Left renal pelvis (tissue), 4 donors: ENCODE measurements at places on chromosomes 2 and 18. TPM values are rescaled to one million over a fixed set of nuclear protein-coding genes. Genes with fewer than 3 reads are reported as not detected.

DNA sequence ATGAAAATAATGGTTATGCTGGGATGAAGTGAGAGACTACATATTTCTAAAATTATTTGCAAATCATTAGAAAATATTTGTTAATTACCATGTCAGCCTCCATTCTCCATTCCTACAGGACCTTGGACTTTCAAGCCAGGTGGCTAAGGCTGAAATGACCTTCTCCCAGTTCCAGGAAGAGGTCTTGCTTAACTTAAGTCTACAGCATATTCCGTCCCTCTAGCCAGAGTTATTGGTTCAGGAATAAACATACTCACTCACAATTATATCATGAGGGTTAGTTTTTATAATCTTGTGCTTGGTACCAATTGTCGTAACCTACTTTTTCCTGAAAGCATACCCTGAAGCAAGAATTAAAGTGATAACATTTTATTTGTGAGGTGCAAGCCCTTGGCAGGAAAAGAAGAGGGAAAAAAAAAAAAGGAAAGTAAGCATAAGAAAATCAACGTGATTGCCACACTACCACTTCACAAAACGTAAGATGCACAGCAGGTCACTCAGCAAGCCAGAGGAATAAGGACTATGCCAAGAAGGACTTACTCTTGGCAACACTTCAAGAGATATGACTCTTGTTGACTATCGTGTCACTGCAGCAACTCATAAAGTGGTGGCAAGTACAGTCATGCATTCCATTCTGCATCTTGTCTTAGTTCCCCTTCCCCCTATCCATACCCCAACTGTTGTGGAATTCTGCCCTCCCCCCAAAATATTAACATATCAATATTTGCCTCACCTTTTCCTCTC, 479.1 kb downstream of the MBD2 start:
- DNase-seq, result no peak

GRCh38 chr2:29900971-29901633, 20.3 kb downstream of the ALK start:
- DNase-seq, result no peak

DNA sequence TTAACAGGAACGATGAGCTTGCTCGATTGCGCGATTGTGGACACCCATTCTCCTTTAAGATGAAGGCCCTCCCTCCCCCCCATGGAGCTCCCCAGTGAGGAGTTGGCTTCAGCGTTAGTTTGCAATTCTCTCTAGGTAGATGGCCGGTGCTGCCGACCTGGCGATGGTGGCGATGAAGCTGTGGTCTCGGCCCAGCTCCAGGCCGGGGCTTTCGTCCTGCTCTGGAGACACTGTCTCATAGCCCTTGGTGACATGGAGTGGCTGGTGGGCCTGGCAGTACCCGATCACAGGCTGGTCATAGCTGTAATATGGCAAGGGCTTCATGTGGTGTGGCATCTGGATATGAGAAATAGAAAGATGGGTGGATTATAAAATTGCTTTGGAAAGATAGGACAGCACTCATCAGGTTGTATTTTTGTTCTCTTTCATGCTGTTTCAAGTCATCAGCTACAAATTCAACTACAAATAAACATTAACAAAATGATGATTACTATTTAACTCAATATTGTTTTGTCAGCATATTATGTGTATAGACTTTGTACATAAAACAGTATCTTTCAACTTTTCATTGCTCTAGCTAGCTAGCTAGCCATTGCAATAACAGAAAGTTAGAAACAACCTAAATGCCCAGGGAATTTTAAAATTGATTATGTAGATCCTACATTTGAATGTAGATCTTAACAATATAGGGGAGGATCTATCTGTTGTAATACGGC, 773.4 kb downstream of the LRRTM4 start:
- no peak for DNase-seq

DNA sequence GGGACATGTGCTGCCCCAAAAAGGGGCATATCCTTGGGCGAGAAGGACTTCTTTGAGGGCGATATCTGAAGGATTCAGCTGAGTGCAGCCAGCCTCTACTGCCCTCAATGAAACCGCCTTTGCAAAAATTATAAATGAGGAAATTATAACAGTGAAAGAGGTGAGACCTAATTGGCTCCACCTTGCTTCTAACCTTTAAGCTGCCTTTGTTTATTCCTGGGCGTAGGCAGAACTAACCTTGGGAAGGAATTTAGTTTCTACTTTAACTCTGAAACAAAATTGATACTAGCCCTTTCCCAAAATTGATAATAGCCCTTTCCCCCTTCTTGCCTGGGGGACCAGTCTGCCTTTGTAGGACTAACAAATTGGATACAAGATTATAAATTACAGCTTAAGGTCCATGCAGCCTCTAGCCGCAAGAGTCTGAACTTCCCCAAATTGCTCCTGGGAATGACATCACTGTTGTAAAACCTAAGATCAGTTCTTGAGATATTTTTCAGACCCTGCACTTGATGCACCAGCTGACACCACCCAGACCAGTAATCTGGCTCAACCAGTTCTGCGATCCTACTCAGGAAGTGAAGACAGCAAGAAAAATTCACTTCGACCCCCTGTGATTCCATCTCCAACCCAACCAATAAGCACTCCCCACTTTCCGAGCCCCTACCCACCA, 36.0 kb upstream of the ASAP2 start:
- DNase-seq, result no peak

DNA sequence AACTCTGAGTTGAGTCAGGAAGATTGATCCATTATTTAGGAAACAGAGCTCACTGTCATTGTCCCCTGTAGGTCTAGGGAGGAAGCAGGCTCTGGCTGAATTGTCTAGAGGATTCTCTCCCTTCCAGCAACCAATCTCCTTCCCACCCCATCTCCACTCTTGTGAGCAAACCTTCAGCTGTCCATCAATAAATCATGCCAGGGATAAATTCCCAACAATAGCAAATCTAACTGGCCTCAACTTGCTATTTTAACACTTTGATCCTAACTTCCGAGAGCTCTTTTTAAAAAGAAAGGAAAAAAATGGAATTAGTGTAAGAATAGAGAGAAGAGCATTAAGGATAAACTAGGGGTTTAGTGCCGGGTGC, 53.5 kb downstream of the ATP8B1 start:
- DNase-seq, result no peak

DNA sequence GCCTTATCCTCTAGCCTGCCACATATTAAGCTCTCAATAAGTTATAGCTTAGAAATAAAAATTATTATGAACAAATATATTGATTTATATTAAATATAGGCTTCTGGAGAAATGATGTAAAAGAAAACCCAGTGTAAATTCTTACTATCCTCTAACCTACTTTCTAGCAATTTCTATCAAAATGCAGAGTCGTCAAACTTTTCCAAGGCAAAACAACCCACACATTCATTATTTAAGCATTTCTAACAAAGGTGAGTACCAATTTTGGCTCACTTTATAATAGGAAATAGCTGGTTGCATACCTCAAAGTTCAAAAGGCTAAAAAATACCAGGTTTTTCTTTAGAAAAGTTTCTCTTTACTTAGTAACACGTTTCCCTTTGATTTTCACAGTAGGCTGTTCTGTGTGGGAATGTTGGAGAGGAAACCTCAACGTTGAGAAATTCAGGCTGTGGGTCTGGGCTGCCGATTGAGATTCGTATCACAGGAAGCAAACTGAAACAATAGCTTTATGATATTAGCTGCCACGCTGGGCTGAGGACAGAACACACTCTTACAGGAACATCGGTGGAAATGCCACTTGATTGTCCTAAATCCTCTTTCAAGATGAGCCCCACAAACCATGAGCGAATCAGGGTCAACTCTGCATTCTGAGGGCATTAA, 53.0 kb downstream of the EPAS1 start:
- DNase-seq, result no peak

- DNase-seq, result no peak
Measured at GRCh38 chr2:24353973-24354372, 6.4 kb downstream of the ITSN2 start.

DNA sequence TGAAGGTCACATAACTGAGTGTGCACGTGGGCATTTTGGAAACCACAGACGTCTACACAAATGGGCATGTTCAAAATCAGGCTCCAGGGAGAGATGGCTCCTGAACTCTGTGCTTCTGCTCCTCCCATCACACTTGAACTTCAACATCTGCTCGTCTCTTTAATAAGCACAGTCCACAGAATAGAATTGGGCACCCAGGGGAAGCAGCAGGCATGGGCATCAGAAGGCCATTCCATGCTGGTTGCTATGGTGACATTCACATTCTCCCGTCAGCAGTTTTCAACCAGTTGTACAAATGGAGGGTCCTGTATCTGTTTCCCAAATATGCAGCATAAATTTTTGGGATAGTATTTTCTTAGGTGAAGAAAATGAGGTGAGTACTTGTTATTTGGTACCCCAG, 183.7 kb upstream of the COPS8 start:
- no peak for DNase-seq

- DNase-seq, result no peak
Measured at GRCh38 chr2:69781321-69782248, 39.7 kb downstream of the ANXA4 start.

DNA sequence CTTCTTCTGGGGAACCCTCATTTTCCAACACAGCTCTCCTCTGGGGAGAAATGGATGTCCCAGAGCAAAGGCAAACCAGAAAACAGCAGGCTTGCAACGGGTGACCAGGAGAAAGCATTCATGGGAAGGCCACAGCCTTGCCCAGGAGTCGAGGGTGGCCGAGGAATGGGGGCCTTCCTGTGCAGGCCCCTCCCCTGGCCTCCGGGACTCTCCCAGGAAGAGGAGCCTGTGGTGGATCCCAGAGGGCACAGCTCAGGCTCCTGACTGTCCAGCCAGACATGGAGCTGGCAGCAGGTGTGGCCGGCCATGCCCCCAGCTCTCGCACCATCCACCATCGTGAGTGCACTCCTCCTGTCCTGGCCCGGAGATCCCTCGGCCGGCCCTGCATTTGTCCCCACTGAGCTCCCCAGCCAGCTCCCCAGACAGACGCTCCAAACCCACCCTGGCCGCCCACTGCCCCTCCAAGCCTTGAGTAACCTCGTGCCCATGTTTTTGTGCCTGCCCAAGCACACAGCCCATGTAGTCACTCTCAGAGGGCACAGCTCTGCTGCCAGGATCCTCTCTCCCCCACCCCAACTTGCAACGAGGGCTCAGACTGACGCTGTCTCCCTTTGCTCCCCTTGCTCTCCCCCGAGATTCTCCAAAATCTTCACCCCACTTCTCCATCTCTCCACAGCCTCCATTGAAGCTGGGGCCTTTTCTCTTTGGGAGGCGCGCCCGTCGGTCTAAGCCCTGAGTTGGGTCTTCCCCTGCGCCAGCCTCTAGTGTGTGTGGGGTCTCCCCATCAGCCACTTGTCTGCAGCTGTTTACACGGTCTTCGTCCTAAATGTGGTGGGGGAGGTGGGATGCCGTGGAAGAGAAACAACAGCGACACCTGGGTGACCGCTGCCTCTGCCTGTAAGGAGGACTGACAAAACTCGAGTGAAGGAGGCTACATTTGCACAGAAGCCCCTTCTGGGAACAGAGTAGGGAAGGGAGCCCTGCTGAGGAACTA, 9.8 kb downstream of the PRLH start:
- no peak for DNase-seq

GRCh38 chr2:19797871-19798270, 103.9 kb downstream of the TTC32 start:
- no peak for DNase-seq

- no peak for DNase-seq
Measured at GRCh38 chr2:65326276-65326675, 98.6 kb downstream of the ACTR2 start.

DNA sequence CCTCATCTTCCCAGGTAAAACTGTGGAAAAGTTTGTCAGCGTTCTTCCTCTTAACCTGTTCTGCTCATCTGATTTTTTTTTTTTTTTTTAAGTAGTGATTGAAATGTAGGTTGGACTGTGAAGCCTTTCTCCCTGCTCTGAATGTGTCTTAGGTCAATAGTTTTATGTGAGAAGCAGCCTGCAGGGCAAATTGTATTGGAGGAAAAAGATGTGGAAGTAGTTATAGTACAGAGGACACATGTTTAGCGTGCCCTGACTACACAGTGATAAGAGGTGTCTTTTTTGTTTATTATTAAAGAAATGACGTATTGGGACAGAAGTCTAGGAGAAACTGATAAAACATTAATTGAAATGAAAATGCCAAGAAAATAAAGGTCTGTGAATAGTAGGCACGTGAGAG, 1.5 kb downstream of the MTA3 start:
- DNase-seq, result peak; percentile 18

- no peak for DNase-seq
Measured at GRCh38 chr18:12287684-12288402, 20.2 kb upstream of the TUBB6 start.

- DNase-seq, result no peak
Measured at GRCh38 chr2:42756966-42757513, 6.9 kb downstream of the OXER1 start.

DNA sequence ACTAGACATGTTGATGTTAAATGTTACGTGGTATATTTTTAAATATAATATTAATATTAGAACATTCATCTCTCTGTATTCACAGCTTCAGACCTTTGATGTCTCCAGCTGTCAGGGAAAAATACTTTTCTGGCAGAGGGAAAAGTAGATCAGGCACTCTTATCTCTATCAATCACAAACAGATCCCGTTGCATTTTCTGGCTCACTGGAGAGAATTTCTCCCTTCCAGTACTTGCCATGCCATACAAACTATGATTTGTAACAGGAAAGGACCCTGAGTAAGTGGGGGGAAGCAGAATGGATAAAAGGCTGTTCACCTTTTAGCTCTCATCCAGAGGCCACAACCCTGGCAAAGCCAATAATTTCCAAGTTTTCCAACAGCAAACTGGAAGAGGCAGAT, 158.0 kb downstream of the TCF4 start:
- DNase-seq, result no peak

DNA sequence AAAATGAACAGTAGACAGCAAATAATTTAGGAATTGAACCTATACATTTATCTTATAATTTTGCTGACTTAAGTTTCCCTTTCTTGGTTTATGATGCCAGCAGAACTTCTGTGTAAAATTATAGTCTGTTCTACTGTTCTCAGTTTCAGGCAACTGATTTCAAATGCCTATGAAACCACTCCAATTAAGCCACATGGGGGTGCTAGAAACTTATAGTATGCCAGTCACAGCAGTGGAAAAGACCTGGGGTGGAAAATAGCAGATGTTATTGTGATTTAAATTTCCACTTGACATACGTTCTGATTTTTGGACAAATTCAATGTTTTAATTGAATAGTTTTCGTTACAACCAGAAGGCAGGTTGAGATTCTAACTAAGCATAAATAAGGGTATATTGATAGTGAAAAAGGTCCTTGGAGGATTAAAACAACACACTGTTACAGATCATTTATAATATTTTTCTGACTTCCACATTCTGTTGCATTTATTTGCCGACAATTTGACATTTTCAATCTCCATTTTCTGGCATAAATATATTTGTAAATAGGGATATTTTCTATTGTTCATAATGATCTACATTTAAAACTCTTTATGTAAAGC, 61.4 kb downstream of the CPS1 start:
- DNase-seq, result peak; percentile 33

GRCh38 chr2:24859968-24860600, 60.0 kb downstream of the ADCY3 start:
- no peak for DNase-seq

INHBB gene
- polyA plus RNA-seq, result not detected

PTPRN gene
- polyA plus RNA-seq, result 0.23 TPM

ANKRD53 gene
- 1.4 TPM for polyA plus RNA-seq

RAB6C gene
- polyA plus RNA-seq, result 0.56 TPM

COL3A1 gene
- polyA plus RNA-seq, result 1,570 TPM

CYP27A1 gene
- 10.6 TPM for polyA plus RNA-seq

FBLN7 gene
- polyA plus RNA-seq, result 9.8 TPM

RGPD8 gene
- polyA plus RNA-seq, result 3.1 TPM

NEUROD1 gene
- polyA plus RNA-seq, result not detected

DSG4 gene
- polyA plus RNA-seq, result 0.05 TPM
